CD4-positive, alpha-beta T cell treated with Interleukin-17A for 4 hours (primary cell): ENCODE measurements at places on chromosomes 1 and 21.

DNA sequence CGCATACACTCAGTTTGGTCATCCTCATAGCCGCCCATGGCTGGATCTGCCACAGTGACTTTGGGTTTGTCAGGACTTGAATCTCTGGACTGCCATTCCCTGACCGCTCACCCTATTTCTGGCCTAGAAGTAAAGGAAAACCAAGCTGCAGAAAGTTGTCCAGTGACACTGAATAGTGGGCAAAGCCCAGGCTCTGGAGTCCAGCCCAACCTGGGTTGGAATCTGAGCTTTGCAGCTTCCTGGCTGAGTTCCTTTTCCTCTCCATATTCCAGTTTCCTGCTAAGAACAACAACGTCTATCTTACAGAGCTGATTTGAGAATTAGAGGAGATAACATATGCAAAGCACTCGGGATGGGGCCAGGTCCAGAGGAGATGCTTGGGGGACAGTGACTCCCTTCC, 15.6 kb upstream of the EIF4G3 start:
- no peak for DNase-seq

DNA sequence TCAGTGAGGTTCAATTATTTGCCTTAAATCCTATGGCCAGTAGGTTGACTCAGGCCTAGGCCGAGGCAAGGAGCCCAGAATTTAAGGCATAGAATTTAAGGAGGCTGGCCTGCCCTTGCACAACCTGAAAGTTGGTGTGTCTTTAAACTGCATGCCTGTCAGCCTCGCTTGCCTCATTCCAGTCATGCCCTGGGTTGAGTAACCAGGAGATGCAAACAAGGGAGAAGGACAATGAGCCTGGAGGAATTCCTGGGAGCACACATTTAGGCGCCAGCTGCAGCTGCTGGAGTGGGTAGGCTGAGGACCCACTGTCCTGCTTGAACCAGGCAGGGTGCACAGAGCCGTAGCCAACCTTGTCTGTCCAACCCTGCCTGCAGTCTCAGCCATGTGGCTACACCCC, 11.7 kb downstream of the CD2 start:
- DNase-seq, result no peak

DNA sequence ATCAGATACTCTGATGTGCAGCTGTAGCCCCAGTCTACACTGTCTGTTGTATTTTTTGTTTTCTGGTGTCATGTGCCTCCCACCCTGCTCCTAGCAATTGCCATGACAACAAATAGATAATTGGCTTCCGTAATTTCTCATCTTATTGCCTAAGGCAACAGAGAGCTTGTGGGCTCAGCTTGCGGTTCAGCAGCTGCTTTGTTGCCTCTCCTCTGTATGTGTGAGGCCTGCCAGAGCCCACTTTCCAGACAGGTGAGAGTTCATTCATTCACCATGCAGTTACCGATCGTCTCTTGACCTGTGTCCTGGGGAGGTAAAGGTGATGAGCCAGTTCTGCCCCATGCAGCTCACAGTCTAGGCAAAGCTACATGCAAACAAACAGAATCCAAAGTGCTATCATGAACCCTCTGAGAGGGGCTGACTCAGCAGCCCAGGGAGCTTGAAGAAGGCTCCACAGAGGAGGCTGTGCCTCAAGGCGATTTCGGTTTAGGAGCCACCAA, 11.9 kb downstream of the LGALS8 start:
- no peak for DNase-seq

- DNase-seq, result no peak
Measured at GRCh38 chr1:16018308-16018707, 465 bp upstream of the HSPB7 start.

DNA sequence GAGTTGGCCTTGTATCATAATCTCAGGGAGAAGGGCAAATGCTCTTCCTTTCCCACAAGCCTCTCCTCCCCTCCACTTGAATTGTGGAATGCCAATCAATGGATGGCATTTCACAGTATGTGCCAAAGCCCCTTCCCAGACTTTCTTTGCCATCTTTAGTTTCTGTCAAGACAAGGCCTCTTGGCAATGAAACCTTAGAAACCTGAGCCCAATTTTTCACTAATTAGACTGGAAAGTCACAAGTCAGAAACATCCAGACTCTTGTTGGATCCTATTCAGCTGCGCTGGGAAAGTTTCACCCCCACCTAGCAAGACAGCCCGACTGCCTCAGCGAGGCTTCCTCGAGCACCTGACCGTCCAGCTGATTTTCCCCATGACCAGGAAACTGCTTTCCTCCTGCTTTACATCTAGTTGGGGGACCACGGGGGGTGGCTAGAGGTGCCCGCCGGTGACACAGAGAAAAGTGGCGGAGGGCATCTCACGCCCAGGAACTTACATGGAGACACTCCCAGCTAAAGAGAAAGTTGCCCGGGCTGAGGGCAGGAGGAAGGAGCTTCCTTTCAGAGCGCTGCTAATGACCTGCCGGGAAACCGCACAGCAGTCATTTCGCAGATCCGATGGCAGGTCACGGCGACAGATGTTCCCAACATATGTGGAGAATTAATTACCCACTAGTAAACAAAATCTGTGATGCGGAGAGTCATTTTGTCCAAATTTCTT, 302.6 kb upstream of the RRP15 start:
- no peak for DNase-seq

DNA sequence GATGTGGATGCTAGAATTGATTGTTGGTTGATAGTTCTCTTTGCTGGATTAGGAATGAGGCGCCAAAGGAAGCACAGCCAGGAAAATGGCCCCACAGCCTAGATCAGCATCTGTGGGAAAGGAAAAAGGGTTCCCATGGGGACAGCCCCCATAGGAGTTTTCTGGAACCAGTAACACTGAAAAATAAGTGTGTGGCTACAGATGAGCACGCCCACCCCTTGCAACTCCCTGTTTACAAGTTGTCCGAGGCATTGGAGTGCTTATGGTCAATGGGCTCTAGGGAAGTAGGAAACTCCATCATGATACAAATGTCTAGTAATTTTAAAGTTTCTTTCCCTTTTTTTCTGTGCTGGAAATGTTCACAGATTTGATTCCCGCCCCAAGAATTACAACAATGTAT, 23.8 kb upstream of the UBE2U start:
- DNase-seq, result no peak

DNA sequence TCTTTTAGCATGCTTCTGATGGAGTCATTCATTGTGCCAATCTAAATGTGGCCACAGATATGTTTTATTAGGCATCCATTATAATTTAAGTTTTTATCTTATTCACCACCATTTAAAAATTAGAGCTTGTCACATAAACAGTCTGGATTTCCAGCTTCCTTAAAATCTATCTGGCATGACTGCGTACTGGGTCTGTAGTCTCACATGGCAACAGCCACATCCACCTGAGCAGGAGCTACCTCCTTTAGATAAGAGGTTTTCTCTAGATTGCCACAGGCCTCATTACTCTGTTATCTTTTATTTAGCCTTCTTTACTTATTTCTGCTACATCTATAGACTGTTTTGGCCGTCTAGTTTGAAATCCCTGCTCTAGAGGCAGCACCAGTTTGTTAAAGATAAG, 29.1 kb downstream of the B3GALT2 start:
- no peak for DNase-seq

DNA sequence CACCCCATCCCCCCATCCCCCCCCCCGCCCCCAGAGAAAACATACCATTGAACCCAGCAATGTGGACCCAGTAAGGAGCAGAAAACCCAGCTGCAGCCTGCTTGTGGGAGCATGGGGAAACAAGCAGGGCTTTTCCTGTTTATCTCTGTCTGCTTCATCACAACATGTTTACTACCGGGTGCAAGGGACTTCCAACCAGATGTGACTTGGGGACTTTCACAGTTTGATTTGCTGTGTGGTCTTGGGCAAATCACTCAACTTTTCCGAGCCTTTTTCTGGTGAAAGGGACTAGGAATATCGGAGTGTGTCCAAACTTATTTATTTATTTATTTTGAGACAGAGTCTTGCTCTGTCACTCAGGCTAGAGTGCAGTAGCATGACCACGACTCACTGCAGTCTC, 3.2 kb downstream of the TMCC2 start:
- DNase-seq, result no peak
